Stimulated activated CD8-positive, alpha-beta memory T cell treated with anti-CD3 and anti-CD28 coated beads, Interleukin-4, amount 100 ng/mL, for 1 hour (primary cell): ENCODE measurements at places on chromosomes 1 and 21.
A peak's percentile ranks its signal among the peaks of the same experiment; 100 is the strongest.

DNA sequence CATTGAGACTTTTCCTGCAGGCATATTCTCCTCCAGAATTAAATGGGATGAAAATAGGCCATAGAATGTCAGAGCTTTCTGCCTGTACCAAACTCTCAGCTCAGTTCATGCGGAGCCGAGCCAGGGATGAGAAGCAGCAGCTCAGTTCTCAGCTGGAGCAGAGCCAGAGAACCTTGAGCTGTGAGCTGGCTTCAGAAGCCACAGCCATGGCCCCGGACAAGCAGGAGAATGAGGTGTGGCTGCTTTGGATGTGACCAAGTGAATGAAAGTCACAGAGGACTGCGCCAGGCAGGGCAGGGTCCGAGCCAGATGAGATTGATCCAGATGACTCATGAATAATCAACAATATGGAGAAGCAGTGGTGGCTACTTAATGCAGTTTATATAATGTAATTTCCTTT, 633.8 kb downstream of the NCAM2 start:
- no peak for DNase-seq

GRCh38 chr1:186611156-186611555, 69.1 kb downstream of the PTGS2 start:
- no peak for DNase-seq

- no peak for DNase-seq
Measured at GRCh38 chr1:28796352-28797211, 15.4 kb upstream of the OPRD1 start.

DNA sequence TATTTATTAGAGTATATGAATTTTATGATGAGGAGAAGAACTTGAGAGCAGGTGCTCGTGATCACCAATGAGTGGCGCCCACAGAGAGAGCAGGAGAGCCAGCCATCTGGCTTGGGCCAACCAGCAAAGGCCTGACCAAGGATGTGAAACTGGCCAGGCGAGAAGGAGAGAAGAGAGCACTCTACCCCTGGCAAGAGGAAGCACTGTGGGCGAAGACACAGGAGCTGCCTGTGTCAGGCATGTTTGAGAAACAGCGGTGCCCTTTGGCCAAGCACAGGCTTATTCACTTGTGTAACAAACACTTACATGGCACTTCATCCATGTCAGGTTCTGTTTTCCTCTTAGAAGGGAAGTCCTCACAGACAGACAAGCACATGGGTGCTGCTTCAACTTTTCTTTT, 4.2 kb upstream of the SIPA1L2 start:
- no peak for DNase-seq

GRCh38 chr1:7407980-7408770, 362.9 kb upstream of the VAMP3 start:
- DNase-seq: no peak

DNA sequence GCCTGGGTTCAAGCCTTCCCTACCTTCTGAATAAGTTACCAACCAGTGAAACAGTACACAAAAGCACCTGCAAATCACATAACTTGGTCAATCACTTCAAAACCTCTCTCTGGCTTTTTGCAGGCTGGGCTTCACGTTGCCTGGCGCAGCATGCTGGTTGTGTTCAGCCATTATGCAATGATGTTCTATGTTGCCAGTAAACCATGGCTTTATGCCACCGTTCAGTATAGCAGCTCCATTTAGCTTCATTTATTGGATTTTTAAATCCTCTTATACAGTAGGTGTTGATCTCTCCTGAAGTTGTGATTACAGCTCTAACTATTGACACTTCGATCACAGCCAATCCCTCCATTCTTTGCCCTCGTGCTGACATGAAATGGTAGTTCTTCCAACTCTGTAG, 233.6 kb upstream of the PTBP2 start:
- no peak for DNase-seq

- DNase-seq: no peak
Measured at GRCh38 chr1:165463978-165464377, 19.1 kb upstream of the RXRG start.

DNA sequence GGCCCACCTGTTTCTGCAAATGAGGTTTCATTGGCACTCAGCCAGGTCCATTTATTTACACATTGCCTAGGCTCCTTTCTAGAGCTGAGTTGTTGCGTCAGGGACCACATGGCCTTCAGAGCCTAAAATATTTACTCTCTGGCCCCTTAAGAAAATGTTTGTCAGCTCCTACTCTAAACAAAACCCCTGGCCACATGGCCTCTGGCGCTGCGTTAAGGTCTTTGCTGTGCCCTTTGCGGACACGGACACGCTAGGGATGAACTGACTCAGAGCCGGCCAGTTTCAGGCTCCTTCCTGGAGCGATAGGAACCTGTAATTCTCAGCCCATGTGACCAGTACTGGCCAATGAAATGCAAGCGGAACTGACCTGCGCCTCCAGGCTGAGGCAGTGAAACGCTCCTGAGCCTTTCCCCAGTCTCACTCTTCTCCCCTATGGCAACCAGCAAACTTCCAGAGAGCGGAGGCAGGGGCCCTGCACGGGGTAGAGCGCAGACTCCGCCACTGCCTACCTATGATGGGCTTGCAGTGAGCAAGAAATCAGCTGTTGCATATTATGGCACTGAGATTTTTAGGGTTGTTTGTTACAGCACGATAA, 160.3 kb downstream of the ETS2 start:
- no peak for DNase-seq

DNA sequence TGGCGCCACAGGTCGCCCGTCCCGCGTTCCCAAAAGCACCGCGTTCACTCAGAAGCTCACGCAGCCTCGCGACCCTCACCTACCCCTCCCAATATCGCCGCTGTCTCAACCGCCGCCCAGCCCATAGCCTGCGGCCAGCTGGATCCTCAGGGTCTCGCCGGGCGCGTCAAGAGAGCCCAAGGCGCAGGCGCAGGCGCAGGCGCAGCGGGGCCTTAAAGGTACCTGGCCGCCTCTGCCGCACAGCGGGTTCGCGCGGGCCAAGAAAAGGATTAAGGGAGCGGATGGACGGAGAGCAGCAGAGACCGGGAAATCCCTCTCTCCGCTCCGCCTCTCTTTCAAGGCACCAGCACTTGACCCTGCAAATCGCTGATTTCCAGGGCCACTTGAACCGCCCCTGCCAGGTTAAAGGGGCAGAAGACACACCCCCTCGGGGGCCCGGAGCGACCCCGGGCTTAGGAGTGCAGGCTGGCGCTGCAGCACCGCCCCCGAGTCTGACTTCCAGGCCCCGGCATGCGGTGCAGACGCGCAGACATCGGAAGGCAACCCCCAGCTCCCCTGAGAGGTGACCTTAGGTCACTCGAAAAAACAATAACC, at the start of gene NBPF20:
Gene NBPF20, minus strand, starts transcription at position 168 of the 594 bp plus-strand sequence. CDS start 20,331 bp downstream, outside the sequence.
- peak; percentile 42 for DNase-seq

GRCh38 chr21:45433911-45434644, 29.1 kb downstream of the COL18A1 start:
- no peak for DNase-seq

DNA sequence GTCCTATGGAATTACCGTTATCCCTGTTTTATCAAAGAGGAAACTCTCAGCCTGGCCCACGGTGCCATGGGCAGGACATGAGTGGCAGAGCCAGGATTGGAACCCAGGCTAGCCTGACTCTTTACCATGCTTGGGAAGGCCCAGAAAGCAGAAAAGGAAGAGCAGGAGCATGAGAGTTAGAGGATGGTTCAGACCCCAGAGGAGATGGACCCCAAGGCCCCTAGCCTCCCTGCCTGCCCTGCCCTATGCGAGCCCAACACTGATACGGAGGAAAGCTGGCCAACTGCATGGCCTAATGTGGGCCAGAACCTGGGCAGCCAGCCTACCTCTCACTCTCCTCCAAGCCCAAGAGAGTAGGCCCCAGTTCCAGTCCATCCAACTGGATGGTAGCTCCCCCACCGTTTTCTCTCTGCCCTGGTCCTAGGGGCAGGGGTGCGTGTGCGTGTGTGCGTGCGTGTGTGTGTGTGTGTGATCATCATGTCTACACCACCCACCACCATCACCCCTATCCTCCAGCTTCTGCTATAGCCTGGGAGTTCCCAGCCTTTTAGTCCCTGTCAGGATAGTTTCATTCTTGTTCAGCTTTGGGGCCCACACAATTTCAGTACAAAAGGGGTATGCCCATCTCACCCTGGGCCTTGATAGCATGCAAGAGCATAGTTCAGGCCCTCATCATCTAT, 15.4 kb upstream of the MEX3A start:
- DNase-seq: no peak

GRCh38 chr1:227887697-227888403, 59.9 kb downstream of the WNT9A start:
- no peak for DNase-seq

- DNase-seq: no peak
Measured at GRCh38 chr1:67752306-67752705, 67.3 kb downstream of the GADD45A start.

- DNase-seq: no peak
Measured at GRCh38 chr1:7421471-7422075, 349.5 kb upstream of the VAMP3 start.

- DNase-seq: no peak
Measured at GRCh38 chr1:230982696-230983095, 3.8 kb downstream of the ARV1 start.

DNA sequence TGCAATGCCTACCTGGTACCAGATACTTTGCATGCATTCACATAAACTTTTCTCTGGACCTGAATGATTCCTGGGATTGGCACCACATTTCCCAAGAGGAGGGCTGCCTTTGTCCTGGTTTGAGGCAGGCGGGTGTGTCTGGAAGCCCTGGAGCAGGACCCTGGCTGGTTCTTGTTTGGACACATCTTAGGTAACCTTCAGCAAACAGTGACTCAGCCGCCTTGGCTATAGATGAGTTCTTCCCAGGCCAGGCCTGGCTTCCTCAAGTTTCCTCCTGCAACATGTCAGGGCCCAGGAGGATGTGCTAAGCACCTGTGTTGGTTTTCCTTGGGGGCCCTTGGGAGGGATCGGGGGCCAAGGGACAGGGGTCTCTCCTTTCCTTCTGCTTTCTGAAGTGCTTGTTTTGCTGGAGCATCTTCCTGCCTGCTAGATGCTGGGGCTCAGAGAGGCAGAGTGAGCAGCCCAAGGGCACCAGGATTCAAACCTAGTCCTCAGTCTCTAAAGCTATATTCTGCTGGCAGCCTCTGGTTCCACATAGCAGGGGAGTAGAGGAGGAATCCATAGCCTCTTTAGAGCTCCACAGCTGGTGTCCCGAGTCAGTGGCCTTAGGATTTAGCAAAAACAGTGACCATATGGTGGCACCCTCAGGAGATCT, 38.2 kb downstream of the PAX7 start:
- DNase-seq: no peak

DNA sequence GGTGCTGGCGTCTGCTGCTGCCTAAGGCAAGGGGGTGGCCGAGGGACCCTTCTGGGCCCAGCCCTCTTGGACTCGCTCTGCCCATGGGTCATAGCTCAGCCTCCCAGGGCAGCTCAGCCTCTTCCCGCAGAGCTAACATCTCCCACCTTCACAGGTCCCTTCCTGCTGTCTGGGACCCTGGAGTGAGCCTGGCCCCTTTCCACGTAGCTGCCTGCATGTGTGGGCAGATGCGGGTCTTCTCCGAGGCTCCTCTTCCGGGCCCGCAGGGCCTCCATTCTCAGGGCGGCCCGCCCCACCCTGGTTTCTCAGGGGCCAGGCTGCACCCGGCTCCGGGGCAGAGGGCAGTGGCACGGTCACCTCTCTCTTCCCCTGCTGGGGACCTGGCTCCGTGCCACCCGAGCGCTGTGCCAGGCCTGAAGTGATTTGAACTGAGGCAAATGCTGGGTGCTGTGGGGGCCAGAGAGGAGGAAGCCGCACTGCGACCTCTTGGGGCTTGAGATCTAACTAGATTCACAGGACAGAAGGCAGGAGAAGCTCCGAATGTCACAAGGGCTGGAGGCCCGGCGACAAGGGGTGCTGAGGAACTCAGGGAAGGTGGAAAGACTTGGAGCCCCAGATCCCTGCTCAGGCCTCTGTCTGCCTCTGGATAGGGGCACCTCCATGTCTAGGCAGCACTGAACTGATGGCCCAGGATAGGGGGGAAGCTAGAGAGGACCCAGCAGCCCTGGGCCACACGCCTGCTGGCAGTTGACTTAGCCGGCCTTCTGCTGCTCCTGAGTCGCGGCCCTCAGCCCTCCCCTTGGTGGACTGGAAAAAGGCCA, 40.7 kb downstream of the COQ8A start:
- no peak for DNase-seq

DNA sequence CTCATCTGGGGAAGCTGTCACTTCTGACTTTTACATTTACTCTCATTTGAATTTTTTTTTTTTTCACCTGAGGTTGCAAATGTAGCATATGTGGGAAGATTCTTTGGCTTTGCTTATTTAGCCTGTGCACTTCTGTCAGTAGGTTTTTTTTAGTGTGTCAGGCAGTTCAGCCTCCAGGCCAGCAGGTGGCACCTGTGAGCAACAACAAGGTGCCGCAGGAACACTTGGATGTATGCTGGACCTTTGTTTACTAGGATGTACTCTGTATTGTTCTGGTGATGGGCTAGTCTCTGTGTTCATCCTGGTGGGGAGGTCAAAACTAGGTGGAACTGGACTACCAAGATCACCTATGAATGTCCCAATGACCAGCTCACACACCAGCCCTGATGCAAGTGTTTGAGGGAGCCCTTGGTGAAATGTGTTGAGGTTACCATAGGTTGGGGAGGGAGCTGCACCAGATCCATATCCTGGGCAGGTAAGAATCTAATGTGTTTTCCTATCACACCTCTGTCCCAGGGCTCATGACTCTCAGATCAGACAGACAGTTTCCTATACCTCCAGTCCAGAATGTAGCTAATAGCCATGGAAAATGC, 618.2 kb downstream of the BRINP3 start:
- no peak for DNase-seq

DNA sequence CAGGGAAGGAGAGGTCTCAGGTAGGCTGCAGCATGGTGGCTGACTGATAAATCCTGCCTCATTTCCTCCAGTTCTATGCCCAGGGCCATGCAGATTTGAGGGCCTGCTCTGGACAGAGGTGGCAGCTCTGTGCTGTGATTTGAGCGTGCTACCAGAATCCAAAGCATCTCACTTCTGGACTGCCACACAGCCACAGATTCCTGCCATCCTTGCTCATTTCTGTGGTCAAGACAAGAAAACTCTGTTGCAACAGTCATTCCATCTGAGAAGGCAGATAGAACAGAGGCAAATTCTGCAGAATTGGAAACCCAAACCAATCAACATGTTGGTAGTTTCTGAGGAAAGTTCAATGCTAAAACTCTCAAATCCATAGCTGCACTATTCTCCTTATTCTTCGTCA, 102.8 kb upstream of the GALNT2 start:
- no peak for DNase-seq

GRCh38 chr21:39422527-39423241, 22.9 kb downstream of the LCA5L start:
- DNase-seq: no peak

GRCh38 chr1:108327534-108328466, 83.9 kb upstream of the NBPF4 start:
- DNase-seq: no peak

DNA sequence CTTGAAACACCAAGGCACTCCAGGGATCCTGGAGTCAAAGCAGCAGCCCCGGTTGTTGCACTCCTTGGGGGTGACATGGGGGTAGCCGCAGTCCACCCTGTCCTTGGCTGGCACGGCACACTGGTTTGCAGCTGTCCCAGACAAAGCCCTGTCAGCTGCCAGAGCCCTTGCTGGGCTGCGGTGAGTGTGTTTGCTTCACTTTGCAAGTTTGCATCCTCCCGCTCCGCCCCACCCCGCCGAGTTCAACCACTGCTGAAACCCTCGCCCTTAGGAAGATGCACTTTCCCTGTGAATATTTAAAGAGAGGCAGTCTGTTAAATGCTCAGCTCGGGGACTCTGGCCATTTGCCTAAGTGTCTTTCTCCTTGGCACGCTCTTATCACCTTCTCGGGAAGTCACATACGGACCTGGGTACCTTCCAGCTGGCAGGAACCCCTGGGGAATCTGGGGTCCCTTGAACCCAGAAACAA, 1.7 kb downstream of the TFF3 start:
- DNase-seq: no peak

GRCh38 chr1:240114222-240114621, 22.5 kb downstream of the FMN2 start:
- no peak for DNase-seq
